ENCODE measurements at places on chromosomes 11 and 22.

DNA sequence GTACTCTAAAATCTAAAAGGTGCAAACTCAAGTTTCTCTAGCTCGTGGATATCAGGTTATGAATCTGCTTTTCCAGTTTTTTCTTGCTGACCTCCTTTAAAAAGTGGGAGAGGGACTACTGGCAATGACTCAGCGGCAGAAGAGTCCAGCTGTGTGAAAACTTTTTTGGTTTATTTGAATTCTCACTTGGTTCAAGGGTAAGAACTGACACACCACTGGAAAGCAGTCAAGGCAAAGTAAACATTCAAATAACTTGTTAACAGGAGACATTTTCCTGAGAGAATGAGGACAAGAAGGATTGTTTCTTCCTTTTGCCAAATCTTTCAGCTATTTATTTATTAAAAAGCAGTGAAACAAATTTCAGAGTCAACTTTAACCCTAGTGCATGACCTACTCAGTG is 36.1 kb downstream of the CDON start:
- no peak for DNase-seq

DNA sequence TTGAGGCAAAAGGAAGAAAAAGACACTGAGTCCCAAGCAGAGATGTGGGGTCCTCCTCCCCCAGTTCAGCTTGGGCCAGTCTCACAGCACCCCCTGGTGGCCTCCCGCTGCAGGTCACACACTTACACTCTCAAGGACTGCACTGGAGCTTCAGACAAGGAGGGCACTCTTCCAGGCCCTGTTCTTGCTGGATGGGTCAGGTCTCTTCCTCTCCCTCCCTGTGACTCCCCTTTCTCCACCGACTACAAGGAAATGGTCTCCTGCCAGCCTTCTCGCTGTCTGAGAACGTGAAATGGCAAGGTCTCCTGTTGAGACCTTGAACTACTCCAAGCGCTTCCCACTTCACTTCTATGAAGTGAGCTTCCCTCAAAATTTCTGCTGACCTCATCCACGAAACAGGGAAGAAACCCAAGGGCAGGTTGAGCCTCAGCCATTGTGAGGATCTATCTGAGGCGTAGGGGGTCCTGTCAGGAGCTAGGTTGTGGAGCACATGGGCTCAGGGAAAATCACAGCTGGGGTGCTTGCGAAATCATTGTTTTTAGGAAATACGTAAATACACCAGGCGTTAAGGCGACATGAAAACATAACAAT is 11.2 kb upstream of the IGLL1 start:
- DNase-seq: peak; percentile 44

DNA sequence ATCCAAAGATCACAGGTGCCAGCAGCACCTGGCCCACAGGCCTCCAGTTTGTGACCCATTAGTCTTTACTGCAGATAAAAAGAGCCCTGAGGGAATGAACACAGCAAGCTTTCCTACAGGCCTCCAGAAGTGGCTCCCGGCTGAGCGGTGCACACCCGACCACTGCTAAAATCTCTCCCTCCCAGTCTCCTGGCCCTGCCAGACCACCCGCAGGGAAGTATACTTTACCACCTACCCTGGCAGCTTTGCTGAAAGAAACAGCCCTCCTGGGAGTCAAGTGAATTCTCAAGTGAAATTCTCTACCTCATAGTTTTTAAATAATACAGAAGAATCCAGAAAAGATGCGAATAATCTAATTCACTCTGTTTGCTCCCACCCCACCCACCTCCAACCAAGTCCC is 15.4 kb upstream of the MTNR1B start:
- DNase-seq: no peak

- DNase-seq: no peak
These were observed 5.9 kb upstream of the APOL6 start for GRCh38 chr22:35642305-35642741.

DNA sequence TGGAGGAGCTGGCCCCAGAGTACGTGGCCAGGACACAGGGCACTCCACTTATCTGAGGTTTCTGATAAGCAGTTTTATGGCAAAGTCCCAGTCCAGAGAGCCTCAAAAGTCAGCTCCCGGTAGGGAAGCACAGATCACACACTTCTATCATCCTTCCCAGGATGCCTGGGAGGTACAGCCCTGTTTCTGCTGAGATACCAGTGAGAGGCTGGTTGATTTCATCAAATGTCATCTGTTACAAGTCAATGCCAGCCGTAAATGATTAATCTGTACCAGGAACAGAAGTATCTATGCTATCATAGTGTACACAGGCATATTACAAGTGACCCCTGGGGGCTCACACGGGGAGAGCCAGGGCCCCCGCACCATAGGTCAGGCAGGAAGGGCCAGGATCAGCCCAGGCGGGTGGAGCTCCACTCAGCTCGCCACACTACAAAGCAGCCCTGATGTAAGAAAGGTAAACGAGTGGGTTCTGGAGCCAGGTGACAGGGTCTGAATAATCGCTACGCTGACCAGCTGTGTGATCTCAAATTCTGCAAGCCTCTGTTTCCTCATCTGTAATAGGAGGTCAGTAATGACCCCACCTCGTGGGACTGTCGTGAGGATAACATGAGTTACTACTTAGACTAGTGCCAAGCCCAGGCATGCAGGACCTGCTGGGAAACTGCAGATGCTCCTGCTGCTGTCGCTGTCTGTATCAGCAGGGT is 17.6 kb downstream of the PLA2G6 start:
- DNase-seq: no peak

DNA sequence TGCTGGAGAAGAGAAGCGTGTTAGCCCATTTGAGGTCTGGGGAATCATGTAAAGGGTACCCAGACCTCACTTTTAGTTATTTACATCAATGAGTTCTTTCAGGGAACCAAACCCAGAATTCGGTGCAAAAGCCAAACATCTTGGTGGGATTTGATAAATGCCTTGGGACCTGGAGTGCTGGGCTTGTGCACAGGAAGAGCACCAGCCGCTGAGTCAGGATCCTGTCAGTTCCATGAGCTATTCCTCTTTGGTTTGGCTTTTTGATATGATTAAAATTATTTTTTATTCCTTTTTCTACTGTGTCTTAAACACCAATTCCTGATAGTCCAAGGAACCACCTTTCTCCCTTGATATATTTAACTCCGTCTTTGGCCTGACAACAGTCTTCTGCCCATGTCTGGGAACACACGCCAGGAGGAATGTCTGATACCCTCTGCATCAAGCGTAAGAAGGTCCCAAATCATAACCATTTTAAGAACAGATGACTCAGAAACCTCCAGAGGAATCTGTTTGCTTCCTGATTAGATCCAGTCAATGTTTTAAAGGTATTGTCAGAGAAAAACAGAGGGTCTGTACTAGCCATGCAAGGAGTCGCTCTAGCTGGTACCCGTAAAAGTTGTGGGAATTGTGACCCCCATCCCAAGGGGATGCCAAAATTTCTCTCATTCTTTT is 65.2 kb downstream of the ALX4 start:
- DNase-seq: no peak

DNA sequence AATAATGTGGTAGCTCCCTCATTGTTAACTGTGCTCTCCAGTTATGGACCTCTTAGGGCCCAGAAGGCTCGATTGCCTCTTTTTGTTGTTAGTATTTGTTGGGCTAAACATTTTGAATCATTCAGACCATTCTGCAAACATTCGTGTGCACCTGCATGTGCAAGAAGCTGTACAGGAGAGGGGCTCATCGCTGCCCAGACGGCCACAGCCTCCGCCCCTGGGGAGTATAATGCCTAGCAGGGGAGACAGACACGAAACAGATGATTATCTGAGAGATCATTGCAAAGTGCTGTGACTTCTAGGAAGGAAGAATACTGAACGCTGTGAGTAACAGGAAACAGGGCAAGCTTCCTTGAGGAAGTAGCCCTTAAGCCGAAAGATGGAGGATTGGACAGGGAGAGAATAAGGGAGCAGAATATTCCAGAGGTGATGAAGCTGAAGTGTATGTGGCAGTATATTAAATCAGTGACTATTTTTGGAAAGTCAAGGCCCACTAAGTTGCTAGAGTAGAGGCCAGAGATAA is 123.3 kb upstream of the RASSF10 start:
- DNase-seq: no peak

- peak; percentile 63 for DNase-seq
These were observed 4.9 kb downstream of the LTO1 start for GRCh38 chr11:69670158-69670845.

- no peak for DNase-seq
These were observed 8.5 kb downstream of the FHIP1B start for GRCh38 chr11:6225896-6226295.

- DNase-seq: no peak
These were observed 341.1 kb upstream of the LUZP2 start for GRCh38 chr11:24155792-24156191.

GRCh38 chr22:39182478-39183030 is 30.1 kb upstream of the CBX7 start:
- DNase-seq: no peak

DNA sequence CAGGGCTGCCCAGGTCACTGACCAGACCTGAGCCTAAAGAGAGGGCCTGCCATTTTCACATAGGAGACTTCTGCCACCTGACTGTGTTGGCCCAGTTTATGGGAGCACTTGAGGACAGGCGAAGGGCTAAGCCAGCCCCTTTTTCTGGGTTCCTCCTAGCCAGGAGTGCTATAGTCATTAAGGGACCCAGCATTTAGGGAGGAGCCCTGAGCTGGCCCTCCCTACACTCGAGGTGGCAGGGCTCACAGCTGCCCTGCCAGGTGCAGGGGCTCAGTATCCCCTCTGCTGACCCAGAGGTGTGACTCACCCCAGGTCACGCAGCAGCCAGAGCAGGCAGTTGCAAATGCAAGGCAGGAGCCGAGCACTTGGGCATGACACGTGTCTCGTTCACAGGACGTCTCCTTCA is 86.3 kb upstream of the CRYBB3 start:
- no peak for DNase-seq

DNA sequence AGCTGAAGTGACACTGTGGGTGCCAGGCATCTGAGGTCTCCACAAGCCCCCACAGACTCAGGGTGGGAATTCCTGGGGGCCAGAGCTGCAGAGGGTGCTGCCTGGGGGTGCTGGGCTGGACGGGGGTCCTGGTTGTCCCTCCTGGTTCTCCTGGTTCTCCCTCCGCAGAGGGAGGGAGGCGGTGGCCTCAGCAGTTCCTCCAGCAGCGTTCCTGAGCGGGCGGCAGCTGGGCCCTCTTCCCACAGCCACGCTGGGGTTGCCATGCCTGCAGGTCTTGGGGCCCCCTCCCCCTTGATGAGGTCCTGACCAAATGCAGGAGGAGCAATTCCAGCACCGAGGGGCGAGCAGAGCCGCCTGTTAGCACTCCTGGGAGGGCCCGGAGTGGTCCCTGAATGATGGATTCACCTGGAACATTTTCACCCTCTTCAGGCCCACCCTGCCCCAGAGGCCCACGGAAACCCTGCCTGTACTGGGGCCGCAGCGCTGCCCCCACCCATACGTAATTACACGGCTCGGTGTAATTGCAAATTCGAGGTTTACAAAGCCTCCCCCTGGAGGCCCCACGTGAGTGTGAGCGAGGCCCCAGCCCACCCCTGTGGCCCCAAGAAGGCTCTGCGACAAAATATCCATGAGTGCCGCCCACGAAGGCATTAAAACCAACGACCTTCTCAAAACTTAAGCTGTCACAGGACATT is 635 bp downstream of the C11orf21 start:
- DNase-seq: peak; percentile 17

DNA sequence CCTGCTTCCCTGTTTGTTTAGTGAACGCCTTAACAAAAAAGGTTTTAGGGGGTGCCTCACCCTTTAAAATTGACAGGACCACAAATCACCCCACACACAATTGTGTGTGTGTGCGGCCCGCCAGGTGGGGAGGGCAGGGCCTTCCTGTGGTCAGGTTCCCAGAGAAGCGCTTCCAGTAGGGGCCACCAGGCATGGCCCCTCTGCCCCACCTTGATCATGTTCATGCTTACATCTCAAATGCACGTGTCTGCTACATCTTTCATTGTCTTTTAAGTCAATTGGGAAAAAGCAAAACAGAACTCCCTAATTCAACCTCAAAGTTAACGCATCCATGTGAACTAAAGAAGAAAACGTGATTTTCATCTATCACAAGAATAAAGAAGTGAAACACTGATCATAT is 1335.3 kb downstream of the TBC1D22A start:
- DNase-seq: no peak

DNA sequence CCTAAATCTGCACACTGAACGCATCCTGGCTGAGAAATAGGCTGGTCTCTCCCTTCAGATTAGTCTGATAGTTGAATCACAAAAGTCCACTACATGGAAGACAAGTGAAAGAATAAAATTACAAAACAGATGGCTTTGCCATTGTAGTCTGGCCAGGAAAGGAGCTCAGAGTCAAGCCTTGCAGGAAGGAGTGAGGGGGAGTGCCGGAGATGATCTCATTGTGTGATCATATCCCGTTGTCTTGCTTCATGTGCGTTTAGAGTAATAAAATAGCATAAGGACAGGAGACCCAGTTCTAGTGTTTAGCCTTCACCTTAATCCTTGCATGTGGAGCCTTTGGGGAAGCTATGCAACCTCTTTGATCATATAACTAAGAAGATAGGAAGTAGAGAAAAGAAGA is 666.7 kb upstream of the RAG2 start:
- no peak for DNase-seq

DNA sequence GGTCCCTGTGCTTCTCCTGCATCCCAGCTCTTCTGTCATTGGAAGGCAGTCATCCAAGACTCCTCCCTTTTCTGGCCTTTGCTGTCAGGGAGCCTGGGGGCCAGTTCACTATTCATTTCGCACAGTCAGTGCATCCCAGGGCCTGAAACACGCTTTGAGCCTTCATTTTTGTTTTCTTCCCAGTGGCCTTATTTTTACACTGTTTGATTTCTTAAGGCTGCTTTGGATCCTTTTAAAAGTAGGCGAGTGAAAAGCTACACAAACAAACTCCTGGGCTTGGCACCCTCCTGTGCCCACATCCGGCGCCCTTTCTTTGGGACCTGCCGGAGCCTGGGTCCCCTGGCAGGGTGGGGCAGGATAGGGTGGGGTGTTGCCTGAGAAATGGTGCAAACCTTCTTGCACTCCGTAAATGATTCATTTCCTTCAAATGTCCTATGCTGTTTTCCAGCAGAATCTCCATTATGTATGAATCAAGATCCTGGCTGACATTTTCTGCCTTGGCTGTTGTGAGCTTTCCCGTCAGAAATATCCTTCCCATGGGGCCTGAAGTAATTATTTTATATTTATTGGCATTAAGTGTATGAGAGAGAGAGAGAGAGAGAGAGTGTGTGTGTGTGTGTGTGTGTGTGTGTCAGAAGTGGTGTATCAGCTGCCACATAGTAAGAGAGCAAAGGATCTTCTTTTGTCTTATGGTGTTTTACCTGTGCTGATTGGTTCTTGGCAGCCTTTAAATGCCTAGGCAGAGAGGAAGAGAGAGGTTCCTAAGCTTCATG is 45.6 kb downstream of the BCR start:
- no peak for DNase-seq

DNA sequence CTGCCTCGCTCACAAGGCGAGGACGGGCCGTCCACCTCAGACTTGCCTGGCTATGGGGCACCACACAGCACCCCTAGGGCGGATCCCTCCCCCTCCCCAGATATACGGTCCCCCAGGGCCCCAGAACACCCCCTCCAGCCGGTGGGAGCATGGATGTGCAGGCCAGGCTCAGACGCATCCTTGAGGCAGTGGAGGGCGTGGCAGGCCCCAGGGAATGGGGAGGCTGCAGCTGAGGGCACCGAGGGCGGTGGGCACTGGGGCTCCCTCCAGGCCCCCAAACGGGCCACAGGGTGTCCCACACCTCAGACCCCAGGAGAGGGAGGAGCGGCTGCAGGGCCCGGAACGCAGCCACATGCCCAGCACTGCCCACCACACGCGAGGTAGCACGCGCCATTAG is 12.1 kb downstream of the TTLL8 start:
- DNase-seq: no peak

- peak; percentile 60 for DNase-seq
These were observed 52.0 kb upstream of the THY1 start for GRCh38 chr11:119474682-119475596.

All from omental fat pad (tissue), 4 donors.